Activated T-cell treated with anti-CD3 and anti-CD28 coated beads, Interleukin-2, amount 50 U/mL, for 4 hours (primary cell): ENCODE measurements at places on chromosomes 12 and 14. TPM values are rescaled to one million over a fixed set of nuclear protein-coding genes. Genes with fewer than 3 reads are reported as not detected.

DNA sequence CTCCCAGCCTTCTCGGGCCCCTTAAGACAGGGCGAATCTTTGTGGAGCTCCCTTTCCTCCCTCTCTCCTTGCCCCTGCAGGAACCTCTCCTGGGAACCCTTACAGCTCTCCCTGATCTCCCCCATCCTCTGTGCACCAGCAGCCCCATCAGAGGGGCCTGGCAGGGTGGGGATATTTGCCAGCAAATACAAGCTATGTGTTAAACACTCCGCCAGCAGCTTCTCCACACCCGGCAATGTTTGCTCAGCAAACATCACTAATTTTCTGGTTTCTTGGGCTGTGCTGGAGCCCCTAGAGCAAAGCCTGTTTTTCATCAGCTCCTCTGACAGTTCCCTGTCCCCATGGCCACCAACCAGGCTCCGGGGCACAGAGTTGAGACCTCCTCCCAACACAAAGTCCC, 147.5 kb upstream of the LHX5 start:
- DNase-seq, result no peak

DNA sequence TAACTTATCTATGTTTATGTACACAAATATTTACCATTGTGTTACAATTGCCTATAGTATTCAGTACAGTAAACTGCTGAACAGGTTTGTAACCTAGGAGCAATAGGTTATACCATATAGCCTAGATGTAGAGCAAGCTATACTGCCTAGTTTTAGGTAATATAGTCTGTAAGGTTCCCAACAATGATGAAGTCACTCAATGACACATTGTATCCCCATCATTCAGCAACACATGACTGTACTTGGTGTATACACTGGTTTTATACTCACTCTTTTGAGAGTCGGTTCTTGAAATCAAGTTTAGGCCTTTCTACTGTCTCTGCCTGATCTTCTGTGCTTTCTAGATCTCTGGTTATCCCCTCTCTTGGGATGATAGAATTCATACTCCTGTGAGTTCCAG, 5.5 kb downstream of the RNASE1 start:
- DNase-seq, result no peak

GRCh38 chr12:95237315-95237714, 19.7 kb downstream of the VEZT start:
- no peak for DNase-seq

- no peak for DNase-seq
Measured at GRCh38 chr12:125070661-125071390, 5.6 kb downstream of the AACS start.

- no peak for DNase-seq
Measured at GRCh38 chr12:30908722-30909348, 17.7 kb upstream of the TSPAN11 start.

GRCh38 chr14:49303946-49304516, 282.1 kb downstream of the RPS29 start:
- no peak for DNase-seq

DNA sequence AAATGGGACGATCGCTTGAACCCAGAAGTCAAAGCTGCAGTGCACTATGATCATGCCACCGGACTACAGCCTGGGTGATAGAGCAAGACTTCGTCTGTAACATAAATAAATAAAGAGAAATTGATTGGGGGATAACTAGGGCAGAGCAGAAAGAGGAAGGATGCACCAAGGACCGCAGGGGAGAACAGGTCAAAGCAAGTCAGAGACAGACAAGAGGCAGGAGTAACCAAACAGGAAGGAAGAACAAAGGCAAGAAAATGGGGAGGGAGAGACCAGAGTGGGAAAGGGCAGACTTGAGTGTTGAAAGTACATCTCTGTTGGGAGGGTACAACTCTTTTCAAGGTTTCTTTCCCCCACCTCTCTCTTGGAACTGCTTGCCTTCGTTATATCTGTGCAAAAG, 50.8 kb upstream of the ELK3 start:
- DNase-seq, result no peak

DNA sequence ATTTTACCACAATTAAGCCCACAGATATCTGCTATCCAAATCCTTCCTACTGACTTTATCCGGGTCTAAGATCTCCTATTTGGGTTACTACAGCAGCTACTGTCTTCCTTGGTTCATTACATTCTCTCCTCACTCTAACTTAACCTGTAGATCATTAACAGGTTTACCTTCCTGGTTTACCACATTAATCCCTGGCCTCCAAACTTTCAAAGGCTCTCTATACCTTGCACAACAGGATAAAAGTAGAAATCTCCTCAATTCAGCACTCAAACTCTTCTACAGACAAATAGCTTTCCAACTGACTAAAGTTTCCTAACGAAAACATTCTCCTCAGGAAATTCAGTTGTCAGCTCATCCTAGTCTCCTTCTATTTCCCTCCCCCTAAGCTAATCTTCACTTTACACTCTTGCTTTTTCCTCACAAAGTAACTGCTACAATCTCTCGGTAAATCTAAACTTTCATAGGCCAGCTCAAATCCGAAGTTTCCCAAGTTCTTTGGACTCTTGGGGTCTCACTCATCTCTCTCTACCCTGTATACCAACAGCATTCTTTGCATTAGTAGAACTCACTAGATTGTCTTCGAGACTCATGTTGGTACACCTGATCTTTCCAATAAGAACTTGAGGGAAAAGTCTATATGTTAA, 2.7 kb downstream of the BTBD7 start:
- DNase-seq, result no peak

DNA sequence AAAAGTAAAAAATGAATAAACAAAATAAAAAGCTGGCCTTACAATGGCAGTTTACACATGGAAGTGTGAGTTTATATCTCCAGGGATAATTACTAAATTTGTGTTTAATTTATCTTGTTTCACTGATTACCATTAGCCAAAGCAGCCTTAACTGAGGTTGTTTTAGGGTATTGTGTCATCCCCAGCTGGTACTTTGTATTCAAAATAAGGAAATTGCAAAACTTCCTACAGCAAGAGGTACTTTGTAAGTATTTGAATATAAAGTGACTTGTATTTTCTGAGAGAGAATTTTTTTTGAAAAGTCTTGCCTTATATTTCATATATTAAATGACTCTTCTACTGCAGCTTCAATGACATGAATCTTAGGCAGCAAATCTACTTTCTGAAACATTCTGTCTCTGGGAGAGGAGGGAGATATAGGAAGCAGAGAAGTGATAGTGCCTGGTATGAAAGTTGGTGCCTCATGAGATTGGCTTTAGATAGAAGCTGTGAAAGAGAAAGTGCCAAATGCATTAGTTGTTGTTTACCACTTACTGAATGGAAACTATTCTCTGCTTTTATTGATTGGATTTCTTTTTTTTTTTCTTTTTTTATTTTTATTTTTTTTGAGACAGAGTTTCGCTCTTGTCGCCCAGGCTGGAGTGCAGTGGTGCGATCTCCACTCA, 6.7 kb downstream of the FNTB start:
- DNase-seq, result no peak

GRCh38 chr12:8605057-8605456, 7.6 kb downstream of the AICDA start:
- no peak for DNase-seq

GRCh38 chr12:5343711-5344110, 88.2 kb upstream of the NTF3 start:
- DNase-seq, result no peak

DNA sequence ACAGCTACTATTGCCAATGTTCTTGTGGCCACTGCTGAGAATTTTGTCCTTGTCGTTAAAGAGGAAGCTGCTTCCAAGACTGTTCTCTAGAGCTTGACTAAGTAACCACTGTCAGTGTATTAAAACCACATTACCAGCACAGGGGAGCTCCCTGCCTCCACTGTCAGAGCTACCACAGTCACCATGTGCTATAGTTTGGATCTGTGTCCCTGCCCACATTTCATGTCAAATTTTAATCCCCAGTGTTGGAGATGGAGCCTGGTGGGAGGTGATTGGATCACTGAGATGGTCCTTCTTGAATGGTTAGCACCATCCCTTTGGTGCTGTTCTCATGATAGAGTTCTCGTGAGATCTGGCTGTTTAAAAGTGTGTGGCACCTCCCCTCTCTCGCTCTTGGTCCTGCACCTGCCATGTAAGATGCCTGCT, 23.2 kb upstream of the RAP1B start:
- peak; percentile 17 for DNase-seq

- no peak for DNase-seq
Measured at GRCh38 chr14:21309238-21309636, 29.4 kb downstream of the RPGRIP1 start.

GRCh38 chr12:95857799-95858198, 953 bp upstream of the SNRPF start:
- DNase-seq, result no peak

DNA sequence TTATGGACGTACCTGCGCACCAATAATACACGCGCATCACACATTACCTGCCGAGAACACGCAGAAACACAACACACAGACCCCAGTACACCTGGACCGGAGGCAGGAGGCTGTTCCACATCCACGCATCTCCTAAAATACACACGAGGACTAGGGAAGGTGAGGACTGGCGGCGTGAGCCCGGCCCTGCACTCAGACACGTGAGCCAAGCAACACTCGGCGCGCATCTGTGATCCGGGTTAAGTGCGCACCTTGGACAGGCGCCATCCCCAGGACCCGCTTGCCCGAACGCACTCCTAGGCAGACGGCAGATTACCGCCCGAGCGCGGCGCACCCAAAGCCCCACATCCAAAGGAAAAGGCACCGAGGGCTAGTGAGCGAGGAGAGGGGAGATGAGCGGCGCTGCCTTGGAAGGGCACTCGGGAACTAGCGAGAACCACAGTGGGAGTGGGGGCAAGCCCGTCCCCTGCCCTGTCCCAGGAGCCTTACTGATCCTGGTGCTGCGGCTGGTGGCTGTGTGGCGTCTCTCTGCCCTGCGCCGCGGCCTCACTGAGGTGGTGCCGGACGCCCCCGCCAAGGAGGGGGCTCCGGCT, 417 bp downstream of the GLS2 start:
- no peak for DNase-seq

Gene G2E3
- total RNA-seq, result 16.5 TPM

Gene CCDC177
- total RNA-seq, result 0.05 TPM

Gene KRT82
- total RNA-seq, result not detected

Gene CISTR
- total RNA-seq, result not detected

Gene GPRC5D
- not detected for total RNA-seq

Gene C1QL4
- total RNA-seq, result not detected

Gene CLEC1B
- total RNA-seq, result not detected

Gene CAPS2
- total RNA-seq, result 0.79 TPM

Gene IPO8
- 47.2 TPM for total RNA-seq

Gene RTL1
- not detected for total RNA-seq

Gene KCNMB4
- 0.34 TPM for total RNA-seq

Gene ZNF10
- total RNA-seq, result 3.5 TPM

Gene CD27
- 100 TPM for total RNA-seq

Gene ZNF664
- total RNA-seq, result 63.7 TPM

Gene HOXC13
- not detected for total RNA-seq
